Activated T-helper 2 cell treated with anti-CD3 and anti-CD28 coated beads, Interferon-gamma antibody, Interleukin-2, Interleukin-4, amounts not matched to agents 10 μg/mL and 5 μg/mL and 100 μg/mL, durations not matched to agents 14 hours and 24 hours and 36 hours (primary cell): ENCODE measurements at places on chromosomes 4 and X.

DNA sequence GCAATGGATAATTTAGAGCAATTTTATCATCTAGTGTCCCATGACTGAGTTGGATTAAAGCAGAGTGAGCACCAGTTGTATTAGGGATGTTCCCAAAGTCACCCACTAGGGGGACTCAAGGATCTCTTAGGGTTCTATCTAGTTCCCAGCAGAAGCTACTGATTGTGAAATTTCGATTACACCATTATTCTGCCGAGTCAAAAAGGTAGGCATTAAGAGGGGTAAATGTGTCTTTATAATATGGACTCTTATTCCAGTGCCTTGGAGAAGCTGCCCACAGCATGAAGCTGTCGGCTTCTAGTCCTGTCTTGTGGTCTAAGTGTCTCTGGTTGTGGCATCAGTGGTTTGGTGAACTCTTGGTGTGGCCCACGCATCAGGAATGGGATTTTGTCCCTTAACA lies 53.3 kb downstream of the RGS12 start:
- no peak for DNase-seq

DNA sequence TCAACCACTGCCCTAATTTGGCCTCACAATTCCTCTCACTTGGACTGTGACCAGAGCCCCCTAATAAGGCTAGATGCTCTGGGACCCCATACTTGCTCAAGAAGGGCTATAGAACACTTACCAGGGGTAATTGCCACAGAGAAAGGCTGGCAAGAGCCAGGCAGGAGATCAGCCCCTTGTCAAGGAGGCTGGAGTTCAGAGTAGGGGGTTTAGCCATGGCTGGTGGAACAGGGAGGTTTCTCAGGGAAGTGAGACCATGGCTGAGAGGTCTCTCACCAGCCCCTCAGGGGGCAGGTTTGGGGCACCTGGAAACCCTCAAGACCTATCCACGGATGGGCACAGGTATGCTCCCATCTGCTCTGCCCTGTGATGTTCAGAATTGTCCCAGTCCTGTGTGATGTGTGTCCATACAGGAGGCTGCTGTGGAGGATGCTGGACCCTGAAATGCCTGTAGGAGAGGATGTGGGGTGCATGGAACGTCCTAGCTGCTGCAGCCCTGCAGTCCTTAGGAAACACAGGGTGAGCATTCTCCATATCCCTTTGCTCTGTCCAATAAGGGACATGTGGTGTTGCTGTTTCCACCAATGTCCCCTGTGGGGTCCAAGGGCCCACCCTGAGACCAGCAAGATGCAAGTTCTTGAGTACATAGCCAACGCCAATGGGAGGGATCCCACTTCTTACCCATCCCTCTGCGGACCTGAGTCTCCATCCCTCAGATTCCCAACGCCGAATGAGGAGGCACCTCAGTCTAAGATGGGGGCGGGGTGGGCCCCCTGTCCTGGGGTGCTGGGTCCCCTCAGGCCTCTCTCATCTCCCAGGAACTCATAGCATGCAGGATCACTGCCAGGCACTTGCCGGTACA lies 16.4 kb upstream of the HSFX1 start:
- no peak for DNase-seq

- DNase-seq, result no peak
Measured at GRCh38 chr4:101792056-101792590, 1.6 kb downstream of the BANK1 start.

DNA sequence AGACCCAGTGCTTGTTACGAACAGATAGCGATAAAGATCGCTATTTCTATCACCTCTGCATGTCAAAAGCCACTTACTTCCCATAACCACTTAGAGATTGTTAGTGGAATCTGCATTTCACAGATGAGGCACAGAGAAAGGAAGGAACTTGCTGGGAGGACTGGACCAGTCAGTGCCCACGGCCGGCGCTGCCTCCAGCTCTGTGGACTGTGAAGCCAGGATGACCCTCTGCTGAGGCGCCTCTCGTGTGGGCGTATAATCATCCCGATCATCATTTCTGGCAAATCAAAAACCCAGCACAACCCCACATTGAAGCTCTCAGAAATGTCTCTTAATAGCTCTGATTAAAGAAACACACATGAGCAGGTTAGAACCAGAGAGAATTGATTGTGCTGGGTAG lies 61.5 kb upstream of the ADRA2C start:
- no peak for DNase-seq

DNA sequence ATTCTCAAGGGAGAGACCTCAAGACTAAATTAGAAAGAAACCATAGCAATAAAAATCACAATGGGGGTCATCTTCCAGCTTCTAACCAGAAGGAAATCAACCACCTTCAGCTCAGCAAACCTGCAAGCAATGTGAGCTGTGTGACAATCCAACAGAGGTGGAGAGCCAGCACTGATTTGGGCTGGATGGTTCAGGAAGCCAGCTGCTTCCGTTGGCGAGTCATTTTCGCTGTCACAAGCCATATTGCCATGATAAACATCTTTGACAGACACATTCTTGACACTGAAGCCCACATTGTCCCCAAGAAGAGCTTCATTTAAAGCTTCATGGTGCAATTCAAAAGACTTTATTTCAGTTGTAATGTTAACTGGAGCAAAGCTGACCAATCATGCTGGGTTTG lies 22.7 kb downstream of the F8A1 start:
- no peak for DNase-seq

GRCh38 chr4:151738720-151739517 lies 21.9 kb downstream of the GATB start:
- no peak for DNase-seq

DNA sequence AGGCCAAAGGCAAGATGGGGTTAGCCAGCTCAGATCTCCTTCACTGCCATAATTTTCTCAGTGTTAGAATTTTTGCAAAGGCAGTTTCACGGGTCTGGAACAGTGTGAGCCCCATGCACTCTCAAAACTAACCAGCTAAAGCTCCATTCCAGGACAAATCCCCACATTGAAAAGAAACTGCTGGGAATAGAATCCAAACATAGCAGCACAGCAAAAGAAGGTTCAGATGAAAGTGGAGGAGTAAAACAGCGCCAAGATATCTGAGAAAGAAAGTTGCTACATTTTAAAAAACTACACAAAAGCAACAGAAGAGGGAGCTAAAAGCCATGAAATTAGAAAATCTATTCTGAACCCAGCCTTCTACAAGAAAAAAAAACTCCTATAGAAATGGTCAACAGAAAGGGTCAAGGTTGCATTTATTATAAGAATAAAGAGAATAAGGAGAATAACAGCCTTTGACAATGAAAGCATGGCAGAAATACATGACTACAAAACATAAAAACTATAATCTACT lies 39.6 kb upstream of the SLC7A3 start:
- no peak for DNase-seq

GRCh38 chrX:136784231-136784630 lies 3.5 kb upstream of the ARHGEF6 start:
- DNase-seq, result no peak

GRCh38 chrX:25154168-25154567 lies 138.4 kb upstream of the ARX start:
- DNase-seq, result no peak

DNA sequence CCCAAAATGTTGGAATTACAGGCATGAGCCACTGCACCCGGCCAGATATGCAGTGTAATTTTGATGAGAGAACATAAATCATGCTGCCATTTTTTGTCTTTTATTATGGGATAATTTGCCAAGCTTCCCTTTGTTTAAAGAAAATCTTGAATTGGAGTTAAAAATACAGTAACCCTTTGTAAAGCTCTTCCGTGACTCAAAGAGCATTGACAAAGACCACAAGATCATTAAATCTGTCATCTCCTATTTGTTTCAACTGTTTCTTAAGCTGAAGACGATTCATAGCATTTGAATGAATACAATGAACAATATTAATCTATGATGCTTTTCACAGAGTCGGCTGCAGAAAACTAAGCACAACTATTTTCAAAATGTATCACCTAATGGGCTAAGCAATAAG lies 132.6 kb downstream of the ANAPC4 start:
- DNase-seq, result no peak

- DNase-seq, result no peak
Measured at GRCh38 chrX:147894366-147894963, 17.3 kb upstream of the FMR1 start.

DNA sequence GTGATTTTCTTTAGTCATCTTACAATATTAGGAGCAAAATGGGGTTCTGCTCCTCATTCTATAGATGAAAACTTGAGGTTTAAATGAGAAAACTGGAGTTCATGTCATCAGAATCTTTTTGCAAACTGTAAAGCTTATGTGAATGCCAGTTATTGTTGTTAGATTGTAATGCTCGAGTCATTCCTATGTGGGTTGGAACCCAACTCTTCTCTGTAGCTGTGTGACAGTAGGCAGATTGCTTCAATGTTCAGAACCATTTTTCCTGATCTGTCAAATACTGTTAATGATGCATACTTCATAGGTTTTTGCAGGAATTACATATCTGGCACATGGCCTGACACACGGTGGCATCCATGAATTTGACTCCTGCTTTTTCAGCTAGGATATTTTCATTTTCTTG lies 178.9 kb downstream of the RAPGEF2 start:
- DNase-seq, result no peak

DNA sequence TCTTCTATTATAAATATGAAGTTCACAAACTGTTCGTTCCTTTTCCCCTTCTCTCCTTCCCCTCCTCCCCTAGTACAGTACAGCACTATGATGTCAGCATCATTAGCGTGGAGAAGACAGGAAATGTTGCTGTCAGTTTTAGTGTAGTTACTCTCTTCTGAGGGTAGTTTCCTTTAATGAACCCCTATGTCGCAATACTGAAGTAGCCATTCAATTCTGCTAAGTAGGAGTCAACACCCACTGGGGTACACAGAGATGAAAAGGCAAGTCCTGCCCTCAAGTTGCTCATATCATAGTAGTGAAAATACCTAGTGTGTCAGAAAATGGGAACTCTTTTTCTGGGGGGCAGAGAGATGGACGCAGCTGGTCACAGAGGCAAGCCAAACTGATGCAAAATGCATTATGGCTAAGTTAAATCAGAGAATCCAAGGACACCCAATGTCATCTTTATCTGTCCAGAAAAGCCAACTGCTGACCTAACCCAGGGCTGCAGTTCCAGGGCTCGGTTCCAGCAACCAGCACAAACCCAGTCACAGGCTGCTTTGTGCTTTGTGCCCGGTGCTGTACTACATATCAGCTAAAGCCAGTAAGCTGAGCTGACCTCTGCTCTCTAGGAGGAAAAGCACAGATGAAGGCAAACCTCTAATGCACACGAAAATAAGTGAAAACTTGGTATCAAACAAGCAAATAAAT lies 31.5 kb downstream of the GRIA3 start:
- DNase-seq, result no peak

DNA sequence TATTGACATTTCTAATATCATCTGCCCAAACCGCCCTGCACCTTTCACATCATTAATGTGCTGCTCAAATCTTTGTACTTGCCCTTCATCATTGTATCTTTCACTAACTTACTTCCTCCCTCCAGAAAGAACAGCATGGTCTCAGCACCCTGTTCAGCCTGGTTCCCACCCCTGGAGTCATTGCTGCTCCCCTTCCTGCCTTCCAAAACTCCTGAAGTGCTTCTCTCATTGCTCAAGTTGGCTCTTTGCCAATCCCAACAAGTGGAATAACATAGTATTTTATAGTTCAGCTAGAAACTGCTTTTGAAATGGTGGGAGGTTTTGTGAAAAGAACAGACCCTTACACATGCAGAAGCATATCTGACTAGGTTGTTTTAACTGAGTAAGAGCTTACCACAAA lies 14.0 kb upstream of the TTC29 start:
- DNase-seq, result no peak

GRCh38 chrX:51860679-51861078 lies 32.7 kb upstream of the MAGED1 start:
- no peak for DNase-seq

GRCh38 chrX:131441033-131441432 lies 102.8 kb upstream of the OR13H1 start:
- DNase-seq, result no peak

DNA sequence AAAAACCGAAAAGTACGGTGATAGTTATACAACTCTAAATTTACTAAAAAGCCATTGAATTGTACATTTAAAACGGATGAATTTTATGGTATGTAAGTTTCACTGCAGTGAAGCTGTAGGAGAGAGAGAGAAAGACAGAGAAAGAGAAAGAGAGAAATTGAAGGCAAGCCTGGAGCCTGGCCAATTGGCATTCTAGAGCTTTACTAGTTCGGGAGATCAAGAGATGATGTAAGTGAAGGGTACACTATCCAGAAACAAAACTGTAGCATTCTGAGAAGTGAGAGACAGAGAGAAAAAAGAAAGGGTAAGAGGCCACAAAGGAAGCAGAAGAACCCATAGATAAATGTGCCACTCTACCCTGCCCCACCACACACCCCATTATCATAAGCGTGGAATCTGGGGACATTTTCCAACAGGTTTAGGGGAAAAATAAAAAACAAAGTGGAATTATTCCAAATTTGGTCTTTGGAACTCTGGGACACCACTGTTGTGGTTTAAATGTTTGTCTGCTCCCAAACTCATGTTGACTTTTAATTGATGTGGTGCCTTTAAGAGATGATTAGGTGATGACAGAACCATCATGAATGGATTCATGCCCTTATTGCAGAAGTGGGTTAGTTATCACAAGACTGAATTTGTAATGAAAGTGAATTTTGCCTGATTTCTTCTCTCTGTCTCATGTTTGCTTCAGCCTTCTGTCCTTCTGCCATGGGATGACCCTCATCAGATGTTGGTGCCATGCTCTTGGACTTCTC lies 123.0 kb upstream of the PLS3 start:
- DNase-seq, result no peak

GRCh38 chr4:149987330-149988086 lies 90.7 kb upstream of the DCLK2 start:
- DNase-seq, result no peak

DNA sequence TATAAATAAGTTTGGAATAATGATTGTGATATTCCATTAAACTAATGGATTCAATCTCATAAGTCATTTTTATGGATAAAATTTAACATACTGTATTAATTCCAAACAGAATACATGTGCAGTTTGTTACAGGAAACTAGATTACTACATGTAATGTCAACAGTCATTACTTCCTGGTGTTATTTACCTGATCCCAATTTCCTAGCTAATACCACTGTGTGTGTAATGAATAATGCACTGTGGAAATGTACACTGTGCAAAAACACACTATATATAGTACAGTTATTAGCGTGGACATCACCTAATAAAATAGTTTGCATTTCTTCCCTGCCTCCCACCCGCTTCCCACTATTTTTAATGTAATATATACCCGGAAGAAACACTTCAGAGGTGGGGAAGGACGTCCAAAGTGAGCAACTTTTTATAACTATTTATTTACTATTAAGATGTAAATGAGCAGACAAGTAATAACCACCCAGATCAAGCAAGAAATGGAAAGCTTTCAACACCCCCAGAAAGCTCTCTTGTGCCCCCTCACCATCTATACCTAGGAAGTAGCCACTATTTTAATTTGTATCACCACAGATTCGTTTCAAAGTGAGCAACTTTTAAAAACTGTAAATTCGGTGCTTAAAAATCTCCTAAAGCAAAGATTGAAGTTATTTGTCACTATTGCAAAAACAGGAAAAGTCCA lies 219.1 kb downstream of the THOC2 start:
- no peak for DNase-seq
